Activated CD4-positive, alpha-beta T cell treated with anti-CD3 and anti-CD28 coated beads for 4 hours (primary cell): ENCODE measurements at places on chromosomes 7 and 10.

DNA sequence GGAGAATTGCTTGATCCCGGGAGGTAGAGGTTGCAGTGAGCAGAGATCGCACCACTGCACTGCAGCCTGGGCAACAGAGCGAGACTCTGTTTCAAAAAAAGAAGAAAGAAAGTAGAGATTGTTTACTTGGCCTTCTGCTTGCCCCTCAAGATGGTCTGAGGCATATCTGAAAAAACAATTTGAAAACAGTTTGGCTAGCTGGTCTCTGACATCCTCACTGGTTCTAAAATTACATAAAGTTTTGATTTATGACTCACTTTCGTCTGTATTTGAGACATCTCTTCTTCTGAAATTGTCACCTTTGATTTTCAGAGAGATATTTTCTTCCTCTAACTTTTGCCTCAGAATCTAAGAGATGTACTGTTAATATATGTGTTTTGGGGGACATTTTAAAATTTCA lies 49.6 kb upstream of the HELLS start:
- no peak for DNase-seq

DNA sequence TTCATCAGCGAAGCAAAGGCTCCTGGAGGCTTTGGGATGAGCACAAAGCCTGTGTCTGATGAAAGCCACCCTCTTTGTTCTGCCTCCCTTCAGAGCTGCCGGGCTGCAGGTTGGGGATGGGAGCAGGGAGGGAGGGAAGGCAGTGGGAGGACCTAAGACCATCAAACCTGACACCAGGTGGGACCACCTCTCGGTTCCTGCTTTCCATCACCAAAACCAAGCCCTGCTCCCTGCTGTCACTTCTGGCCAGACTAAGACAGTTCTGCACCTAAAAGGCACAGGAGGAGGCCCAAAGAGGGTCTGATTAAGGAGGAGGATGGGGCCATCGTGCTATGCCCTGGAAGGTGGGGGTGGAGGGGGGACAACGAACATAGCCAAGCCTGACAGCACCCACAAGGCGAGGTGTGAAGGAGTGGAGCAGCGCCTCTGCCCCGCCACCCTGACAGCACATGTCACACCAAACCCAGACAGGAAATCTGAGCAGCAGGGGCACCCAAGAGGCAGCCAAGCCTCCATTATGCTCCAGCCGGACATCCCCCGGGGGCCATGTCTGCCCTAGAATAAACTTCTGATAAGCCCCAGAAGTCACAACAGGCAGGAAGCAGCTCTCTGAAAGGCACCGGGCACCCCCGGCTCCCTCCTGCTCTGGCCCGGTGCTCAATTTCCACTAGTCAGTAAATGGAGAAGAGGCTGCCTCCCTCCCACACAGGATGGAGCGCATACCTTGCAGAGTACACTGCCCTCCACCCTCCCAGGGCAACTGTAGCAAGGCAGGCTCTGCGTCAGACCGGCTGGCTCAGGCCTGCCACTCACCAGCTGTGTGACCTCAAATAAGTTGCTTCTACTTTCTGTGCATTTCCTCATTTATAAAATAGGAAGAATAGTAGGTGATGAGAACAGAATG lies 48.9 kb downstream of the DLG5 start:
- DNase-seq: no peak

- no peak for DNase-seq
Measured at GRCh38 chr10:48595539-48595932, 9.3 kb downstream of the ARHGAP22 start.

GRCh38 chr10:48589266-48589665 lies 15.6 kb downstream of the ARHGAP22 start:
- DNase-seq: no peak
